ENCODE measurements at places on chromosomes 12 and 14.
A peak's percentile ranks its signal among the peaks of the same experiment; 100 is the strongest.

GRCh38 chr12:67892259-67893021 lies 96.8 kb upstream of the IFNG-AS1 start:
- DNase-seq: no peak

DNA sequence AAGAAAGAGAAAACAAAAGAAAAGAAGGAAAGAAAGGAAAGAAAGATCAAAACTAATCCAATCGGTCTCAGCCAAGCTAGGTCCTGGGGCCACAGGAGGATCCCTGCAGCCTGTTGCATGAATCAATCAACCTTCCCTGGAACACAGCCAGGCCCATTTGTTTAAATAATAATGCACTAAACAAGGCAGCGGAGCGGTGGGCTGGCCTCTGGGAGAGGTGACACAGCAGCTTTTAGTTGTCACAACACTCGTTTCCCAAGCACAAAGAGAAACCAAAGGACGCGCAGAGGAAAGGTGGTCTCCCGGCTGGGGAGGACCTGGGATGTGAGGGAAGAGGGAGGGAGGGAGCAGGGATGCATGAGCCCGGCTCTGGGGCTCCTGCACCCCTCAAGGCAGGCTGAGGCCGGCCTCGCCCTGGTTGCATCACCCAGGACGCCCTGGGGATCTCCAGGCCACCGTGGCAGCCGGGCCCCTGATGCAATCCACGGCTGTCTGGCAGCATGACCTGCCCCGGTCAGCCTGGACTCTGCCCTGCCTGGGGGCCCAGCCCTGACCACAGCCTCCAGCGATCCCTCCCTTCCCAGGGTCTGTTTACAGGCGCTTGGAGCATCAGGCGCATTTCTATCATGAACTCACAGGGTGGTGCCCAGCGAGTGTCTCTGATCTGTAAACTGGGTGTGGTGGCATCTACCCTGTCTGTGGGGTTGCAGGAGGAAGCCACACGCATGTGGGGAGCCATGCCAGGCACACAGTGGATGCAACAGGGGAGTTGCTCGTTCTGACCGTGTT lies 32.5 kb downstream of the MMP17 start:
- DNase-seq: peak; percentile 52

- no peak for DNase-seq
Observed at GRCh38 chr12:11797317-11797913, 147.9 kb downstream of the ETV6 start.

DNA sequence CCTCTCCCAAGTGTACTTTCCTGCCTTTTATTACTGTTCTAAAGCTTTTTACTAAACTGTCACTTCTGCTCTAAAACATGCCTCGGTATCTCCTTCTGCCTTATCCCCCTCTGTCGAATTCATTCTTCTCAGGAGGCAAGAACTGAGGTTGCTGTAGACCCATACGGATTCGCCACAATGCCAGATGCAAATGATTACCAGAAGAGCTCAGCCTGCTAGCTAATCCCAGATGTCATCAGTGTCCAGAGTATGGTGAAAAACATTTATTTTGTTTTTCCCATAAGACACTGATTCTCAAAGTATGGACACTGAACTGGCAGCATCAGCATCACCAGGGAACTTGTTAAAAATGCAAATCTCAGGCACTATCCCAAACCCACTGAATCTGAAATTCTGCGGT lies 359.3 kb downstream of the TMTC2 start:
- no peak for DNase-seq

- DNase-seq: no peak
Observed at GRCh38 chr14:75484711-75485429, 37.4 kb upstream of the BATF start.

- DNase-seq: no peak
Observed at GRCh38 chr14:90797451-90797850, 18.8 kb downstream of the TTC7B start.

DNA sequence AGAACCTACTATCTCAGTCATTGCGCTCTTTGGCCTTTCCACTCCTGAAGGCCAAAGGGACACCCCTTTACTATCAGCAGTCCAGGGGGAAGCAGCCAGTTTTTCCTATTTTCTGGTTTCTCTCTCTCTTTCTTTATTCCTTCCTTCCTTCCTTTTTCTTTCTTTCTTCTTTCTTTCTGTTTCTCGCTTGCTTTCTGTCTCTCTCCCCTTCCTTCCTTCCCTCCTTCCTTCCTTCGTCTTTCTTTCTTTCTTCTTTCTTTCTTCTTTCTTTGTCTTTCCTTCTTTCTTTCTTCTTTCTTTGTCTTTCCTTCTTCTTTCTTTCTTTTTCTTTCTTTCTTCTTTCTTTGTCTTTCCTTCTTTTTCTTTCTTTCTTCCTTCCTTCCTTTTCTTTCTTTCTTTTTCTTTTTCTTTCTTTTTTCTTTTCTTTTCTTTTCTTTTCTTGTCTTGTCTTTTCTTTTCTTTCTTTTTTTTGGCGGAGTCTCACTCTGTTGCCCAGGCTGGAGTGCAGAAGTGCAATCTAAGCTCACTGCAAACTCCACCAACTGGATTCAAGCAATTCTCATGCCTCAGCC lies 64.9 kb upstream of the OTX2 start:
- no peak for DNase-seq

DNA sequence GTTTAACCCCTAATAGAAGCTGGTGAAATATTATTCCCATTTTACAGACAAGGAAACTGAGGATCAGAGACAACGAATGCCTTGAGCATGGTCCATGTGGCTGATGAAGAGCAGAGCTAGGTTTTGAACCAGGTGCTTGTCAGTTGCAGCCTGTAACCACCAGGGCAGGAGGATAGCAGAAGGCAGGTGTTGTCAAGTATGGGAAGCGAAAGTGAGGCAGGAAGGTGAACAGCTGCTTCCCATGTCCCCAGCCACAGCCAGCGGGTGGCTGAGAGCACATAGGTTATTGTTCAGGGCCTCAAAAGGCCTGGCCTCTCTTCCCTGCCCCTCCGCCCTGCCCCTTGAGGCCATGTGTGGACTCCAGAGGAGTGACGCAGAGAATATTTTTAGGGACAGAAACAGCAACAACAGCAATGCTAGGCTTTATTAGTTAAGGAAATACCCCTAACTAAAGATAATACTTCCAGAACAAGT lies 39.6 kb downstream of the IQSEC3 start:
- peak; percentile 6 for DNase-seq

- no peak for DNase-seq
Observed at GRCh38 chr14:71749613-71750238, 182.5 kb upstream of the RGS6 start.

GRCh38 chr14:40697231-40697630 lies 909.4 kb upstream of the LRFN5 start:
- no peak for DNase-seq

DNA sequence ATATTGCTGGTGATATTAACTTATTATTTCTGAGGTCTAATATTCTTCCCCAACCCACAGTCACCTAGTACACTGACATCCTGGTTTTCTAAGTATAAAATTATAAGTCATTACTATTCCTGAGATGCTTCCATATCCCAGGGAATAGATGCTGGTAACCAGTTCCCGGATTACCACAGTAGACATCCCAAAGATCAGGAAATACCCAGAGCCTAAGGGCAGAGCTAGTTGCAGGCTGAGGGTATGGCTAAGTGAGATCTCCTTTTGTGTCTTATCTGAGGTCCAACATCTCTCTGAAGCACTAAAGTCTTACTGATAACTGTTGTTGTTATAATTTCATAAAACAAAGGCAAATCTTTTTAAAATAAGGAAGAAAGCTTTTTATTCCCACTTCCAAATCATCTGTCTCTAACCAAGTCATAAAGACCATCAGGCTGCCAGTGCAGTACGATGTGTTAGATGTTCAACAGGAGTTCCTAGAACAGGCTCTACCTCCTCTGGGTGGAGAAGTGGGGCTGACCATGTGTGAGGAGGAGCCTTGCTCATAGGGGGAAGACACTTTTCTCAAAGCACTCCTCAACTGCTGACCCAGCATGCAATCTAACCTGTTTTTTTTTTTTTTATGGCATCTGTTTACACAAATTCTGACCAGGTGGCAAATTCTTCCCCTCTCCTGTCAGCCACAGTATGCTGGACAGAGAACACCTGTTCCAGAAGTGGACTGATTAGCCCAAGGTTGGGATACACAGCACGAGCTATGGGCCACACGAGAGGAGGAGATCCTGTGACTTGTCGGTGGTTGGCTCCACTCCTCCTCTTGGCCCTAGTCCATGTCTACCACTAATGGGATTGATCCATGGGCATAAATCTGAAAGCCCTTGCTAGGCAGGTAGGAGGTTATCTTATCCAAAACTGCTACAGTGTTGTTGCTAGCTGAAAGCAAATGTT lies 16.1 kb upstream of the GRIP1 start:
- no peak for DNase-seq

- DNase-seq: peak; percentile 74
Observed at GRCh38 chr14:103847451-103848174, at the start of gene PPP1R13B. Gene PPP1R13B (minus strand): TSS chr14:103847575. CDS start chr14:103847307, 268 bp downstream.

DNA sequence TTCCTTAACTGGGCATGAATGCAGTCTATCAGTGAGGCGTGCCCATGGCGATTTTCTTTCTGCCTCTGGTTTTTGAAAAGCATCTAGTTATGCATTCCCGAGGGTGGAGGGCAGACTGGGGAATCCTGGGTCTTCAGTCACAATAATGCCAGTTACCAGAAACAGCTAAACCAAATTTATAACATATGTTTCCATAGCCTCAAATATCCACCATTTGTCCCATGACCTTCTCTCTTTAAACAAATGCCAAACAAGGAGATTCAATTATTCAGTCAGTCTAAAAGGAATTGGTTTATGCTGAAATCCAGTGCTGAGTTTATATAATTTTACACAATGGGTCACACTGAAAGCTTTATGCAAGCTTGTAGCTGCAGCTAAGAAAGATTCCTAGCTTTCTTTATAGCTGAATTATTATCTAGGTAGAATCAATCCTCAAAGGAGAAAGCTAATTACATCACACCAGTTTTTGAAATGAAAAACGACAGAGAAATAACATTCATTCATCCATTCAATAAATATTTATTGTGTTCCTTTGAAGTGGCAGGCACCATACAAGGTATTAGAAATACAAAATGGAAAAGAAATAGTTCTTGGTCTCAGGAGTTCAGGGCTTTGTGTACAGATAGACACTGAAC lies 131.3 kb upstream of the RAP1B start:
- no peak for DNase-seq

- peak; percentile 19 for DNase-seq
Observed at GRCh38 chr12:119989361-119989730, 310 bp downstream of the BICDL1 start.

DNA sequence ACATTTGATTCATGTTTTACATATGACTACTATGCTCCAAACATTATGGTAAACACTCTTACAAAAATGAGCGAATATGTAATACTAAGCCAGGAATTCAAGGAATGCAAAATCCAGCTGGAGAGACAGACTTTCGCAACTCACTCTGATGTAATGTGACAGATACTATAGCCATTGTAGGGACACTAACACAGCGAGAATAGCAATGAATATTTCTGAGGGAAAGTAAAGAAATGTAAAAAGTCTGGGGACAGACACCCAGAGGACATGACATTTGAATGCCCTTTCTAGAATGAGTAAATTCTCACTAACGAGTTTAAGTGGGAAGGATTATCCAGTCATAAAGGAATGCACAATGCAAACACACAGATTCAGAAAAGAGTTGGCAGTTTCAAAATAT lies 121.9 kb downstream of the PIK3C2G start:
- peak; percentile 76 for DNase-seq

Measured in LHCN-M2 (cell line).